ENCODE measurements at places on chromosomes 12 and 14. TPM values are rescaled to one million over a fixed set of nuclear protein-coding genes. Genes with fewer than 3 reads are reported as not detected.
A peak's percentile ranks its signal among the peaks of the same experiment; 100 is the strongest.

The KRT72 gene
- not detected for total RNA-seq

The TMEM132D gene
- not detected for total RNA-seq

DNA sequence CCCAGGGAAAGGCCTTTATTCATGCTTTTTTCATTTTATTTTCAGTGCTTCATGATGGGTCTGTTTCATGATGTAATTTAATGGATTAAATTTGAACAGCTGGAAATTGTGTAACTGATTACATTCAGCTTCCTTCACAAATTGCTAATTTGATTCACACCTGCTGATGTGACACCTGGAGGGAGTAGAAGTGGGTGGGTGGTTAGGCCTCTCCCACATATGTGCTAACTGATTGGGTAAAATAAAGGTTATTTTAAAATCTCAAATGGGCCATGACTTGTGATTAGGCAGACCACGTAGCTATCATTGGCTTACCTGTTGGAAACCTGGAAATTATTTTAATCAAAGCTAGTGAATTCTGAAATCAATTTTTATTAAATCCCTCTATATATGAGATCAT is 142.1 kb downstream of the GXYLT1 start:
- no peak for DNase-seq

DNA sequence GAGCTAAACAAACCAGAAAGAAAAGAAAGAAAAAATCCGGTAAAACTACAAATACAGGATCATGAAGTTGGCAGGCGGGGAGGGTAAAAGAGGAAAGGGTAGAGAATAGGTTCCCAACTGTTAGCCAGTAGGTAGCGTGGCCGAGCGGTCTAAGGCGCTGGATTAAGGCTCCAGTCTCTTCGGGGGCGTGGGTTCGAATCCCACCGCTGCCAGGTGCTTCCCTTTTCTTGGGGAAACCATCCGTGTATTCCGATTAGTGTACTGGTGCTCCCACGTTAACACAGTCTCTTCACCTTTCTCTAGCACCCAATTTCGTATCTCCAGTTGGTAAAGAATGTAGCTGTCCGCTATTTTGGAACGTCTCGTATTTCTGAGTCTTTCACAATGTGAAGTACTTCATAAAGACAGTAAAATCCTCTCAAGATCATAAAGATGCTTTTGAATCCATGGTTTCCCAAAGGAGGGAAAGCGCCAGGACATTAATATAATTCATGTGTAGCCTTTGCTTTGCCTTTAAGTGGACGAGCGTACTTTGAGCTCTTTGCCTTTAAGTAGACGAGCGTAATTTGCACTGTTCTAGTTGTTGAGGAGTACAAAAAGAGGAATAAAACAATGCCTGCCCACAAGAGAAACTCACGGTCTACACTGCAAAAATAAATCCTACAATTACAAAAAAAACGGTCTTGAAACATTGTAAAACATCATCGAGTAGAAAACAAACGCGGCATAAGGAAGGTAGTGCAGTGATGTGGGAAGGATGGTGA is 19.0 kb upstream of the RNASE12 start:
- DNase-seq: peak; percentile 71

The TAS2R43 gene
- 0.52 TPM for total RNA-seq

DNA sequence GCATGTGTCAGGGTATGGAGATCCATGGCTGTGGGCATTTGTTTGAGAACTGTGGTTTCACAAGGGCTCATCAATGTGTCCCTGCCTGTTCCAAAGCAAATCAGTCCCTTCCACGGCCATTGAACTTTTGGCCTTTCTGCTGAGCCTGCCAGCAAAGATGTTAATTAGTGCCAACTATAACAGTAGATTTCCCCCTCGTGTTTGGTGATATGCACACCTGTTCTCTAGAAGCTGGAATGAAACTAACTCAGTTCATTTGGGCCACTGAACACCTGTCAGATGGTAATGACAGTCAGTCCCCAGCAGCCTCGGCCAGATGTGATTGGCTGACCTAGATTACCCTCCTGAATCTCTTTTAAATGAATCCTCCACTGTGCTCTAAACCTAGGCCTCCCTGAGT is 43.2 kb downstream of the IRAK3 start:
- no peak for DNase-seq

The CYP46A1 gene
- total RNA-seq: 0.41 TPM

The OR6C2 gene
- not detected for total RNA-seq

DNA sequence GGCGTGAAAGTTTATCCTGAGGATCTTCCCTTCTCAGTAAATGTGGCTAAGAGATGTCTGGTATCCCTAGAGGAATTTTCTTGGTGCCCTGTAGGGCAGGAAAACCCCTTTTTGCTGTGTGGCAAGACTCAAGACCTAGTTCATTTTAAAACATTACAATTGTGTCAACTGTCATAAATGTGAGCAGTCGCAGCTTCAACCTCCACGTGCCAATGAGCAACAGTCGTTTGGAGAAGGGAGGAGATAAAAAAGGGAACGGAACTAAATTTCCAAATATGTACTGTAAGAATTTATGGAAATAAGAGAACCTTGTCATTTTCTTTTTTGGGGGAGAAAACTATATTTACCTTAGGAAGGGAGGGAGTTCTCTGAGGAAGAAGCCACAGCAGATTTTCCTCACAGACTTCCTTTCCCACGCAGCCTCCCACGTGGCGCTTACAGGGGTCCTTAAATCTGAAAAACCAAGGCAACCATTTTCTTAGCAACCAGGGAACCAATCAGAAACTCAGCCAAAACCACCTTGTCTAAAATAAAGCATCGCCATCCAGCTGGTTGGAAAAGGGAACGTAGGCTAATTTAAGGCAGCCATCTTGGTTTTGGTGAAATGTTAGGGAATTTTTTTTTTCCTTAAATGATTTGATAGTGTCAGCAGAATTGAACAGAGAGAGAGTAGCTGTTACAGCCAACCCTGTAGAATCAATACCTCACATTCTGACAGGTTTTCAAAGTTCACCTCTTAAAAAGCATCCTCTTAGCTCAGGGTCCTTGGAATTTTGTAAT is 99.1 kb downstream of the FIGNL2 start:
- no peak for DNase-seq

GRCh38 chr14:105474483-105475268 is at the start of gene CRIP2:
Gene CRIP2, plus strand, starts transcription at chr14:105474821. Its CDS starts 42 bp downstream, at chr14:105474863.
- DNase-seq: no peak

The GDF3 gene
- total RNA-seq: not detected

DNA sequence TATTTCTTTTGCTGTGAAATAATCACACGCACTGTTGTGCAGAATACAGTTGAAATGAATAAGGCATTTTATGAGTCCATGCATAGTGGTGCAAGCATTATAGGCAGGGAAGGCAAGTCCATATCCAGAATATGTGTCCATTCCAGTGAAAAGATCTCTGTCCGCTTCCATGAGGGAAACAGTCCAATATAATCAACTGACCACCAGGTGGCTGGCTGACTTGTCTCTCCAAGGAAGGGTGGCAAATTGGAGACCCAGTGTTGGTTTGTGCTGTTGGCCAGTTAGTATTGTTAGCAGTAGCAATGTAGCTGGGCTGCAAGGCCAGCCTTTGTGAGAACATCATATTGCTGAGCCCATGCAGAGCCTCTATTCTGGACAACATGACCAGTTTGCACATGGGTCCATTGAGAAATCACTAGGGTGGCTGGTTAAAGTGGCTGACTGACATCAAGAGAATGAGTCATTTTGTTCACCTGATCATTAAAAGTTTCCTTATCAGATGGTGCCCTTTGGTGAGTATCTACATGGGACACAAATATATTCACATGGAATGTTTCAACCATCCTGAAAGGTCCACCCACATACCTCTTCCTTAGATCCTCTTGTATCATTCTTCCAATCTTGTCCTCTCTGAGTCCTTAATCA is 17.3 kb upstream of the YAF2 start:
- no peak for DNase-seq

- no peak for DNase-seq
These were observed 52.6 kb downstream of the CALM1 start for GRCh38 chr14:90449411-90449810.

GRCh38 chr12:60501124-60501729 is 905.4 kb downstream of the SLC16A7 start:
- peak; percentile 70 for DNase-seq

The RTL1 gene
- 0.18 TPM for total RNA-seq

DNA sequence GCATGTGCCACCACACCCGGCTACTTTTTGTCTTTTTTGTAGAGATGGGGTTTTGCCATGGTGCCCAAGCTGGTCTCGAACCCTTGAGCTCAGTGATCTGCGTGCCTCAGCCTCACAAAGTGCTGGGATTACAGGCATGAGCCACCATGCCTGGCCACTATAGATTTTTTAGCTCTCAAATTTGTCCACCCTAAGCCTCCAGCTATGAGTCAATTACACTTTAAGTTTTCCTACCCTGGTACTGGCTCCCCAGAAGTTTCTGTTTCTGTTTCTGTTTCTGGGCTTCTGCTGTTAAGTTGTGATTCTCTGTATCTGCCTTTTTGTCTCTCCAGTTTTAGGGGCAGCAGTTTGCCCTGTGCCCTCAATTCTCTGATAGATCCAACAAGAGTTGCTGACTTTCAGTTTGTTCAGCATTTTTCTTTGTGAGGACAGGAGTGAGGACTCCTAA is 4.4 kb upstream of the TINF2 start:
- no peak for DNase-seq

GRCh38 chr14:103228866-103229265 is 105.2 kb upstream of the EIF5 start:
- DNase-seq: no peak

GRCh38 chr12:130111965-130112496 is 50.2 kb upstream of the FZD10 start:
- DNase-seq: no peak

DNA sequence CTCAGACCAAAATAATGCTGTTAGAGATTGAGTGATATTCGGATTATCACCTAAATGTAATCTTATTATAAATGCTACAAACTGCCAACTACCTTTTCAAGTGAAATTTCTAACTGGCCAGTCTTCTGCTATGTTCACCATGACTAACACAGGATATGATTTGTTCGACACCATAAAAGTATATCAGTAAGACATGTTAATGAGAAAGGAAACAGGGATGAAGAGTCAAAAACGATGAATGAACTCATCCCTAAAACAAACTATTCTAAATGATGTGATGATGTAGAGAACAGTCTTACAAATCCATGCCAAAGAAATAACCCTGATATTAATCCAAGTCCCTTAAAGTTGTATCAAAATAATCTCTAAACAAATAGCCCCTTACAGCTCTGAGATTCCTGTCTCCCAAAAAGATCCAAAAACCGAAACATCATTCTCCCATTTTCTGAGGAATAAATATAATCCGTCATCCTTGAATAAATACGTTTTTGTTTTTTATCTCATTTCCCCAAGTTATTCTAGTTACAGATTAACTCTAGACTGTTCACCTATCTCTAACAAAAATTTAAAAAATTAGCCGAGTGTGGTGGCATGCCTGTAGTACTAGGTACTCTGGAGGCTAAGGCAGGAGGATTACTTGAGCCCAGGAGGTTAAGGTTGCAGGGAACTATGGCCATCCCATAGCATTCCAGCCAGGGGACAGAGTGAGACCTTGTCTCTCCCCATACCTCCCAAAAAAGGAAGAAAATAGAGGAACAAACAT is 9.1 kb downstream of the SCAF11 start:
- no peak for DNase-seq

DNA sequence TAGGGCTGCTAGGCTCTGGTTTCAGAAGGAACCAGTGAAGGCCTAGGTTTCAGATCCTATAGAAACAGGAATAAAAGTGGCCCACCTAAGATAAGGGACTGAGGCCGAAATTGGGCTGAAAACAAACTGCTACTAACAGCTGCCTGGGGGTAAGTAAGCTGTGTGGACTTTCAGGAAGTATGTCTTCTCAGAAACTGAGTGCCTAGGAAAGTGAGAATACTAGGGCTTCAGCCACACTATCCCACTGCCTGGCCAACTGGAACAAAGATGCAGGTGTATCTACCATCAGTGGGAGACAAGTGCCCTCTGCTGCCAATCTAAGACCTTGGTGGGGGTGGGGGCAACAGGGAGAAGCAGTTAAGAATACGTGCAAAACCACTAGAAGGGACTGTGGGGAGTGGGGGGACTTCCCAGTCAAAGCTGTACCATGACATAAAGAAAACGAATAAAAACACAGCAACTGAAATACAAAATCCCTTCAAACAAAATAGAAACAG is 82.5 kb downstream of the MED13L start:
- DNase-seq: no peak

The HOXC10 gene
- not detected for total RNA-seq

Measured in astrocyte (in vitro differentiated cells and primary cell).